CD4-positive, alpha-beta T cell treated with Interleukin-12 subunit alpha and Interleukin-12 subunit beta, for 1 hour (primary cell): ENCODE measurements at places on chromosomes 1 and 21.
A peak's percentile ranks its signal among the peaks of the same experiment; 100 is the strongest.

DNA sequence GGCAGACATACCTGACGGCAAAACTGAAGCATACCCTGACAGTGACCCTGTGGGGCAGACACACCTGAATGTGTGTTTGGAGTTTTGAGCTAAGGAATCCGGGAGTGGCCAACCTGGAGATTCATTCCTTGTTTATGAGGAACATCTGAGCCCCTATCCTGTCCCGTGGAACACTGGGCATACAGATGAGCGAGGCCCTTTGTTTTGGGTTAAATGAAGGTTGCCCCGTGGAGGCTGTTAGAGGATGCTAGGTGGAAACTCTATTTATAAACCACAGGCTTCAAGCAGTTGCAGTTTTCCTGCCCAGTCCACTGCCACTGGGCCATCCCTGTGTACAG lies 18.1 kb downstream of the GALNT2 start:
- no peak for DNase-seq

GRCh38 chr1:70093250-70093975 lies 112.0 kb downstream of the LRRC40 start:
- DNase-seq = no peak

- no peak for DNase-seq
These were observed 49.4 kb downstream of the H3-3A start for GRCh38 chr1:226111883-226112261.

- DNase-seq = no peak
These were observed 144.5 kb downstream of the TM2D1 start for GRCh38 chr1:61580417-61580816.

- no peak for DNase-seq
These were observed 134.0 kb upstream of the IRF2BP2 start for GRCh38 chr1:234743791-234744611.

- DNase-seq = no peak
These were observed 43.7 kb upstream of the IPO9 start for GRCh38 chr1:201785291-201785690.

- DNase-seq = peak; percentile 25
These were observed 104.8 kb upstream of the DPT start for GRCh38 chr1:168833801-168834224.

- no peak for DNase-seq
These were observed 42.1 kb downstream of the NCF2 start for GRCh38 chr1:183548116-183548515.

- DNase-seq = no peak
These were observed 13.0 kb upstream of the ALDH4A1 start for GRCh38 chr1:18915341-18915740.

DNA sequence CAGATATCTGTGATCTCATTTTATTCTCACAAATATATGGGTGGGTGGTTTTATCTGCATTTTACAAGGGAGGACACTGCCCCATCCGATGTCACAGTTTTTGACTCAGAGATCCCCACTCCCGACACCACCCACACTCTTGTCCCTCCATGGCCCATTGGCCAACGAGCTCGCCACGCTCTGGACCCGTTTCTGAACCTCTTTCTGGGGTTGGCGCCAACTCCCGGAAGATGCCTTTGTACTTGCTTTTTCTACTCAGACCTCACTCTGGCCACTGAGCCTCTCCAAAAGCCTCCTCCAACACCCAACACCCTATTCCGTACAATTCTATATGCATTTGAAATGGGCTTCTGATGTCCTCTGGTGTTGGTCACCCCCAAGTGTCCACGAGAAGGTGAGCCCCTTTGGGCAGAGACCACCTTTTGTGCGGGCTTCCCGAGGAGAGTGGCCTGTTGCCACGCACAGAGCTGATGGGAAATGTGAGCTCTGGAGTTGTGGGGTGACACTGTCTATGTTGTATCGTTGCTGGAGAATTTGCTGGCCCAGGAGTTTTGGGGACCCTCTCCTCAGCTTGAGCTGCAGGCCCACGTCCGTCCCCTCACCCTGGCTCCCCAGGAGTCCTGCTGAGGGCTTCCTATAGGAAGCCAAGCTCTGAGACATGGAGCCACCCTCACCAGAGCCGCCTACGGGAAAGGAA lies 366.9 kb upstream of the VAMP3 start:
- no peak for DNase-seq

DNA sequence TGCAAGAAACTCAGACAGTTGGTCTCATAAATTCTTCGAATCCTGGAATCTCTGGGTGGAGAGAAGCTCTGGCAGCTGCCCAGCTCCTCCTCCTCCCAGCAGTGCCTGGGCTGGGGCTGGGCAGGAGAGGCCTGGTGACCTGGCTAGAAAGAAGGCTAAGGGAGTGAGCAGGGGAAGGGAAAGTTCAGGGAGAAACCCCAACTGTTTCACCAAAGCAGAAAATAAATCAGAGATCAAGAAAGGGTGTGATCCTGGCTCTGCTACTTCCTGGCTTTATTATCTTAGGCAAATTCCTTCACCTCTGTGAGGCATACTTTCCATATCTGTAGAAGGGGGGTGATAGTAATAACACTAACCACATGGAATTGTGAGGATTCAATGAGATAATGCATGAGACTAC lies 8.8 kb upstream of the COL16A1 start:
- no peak for DNase-seq

DNA sequence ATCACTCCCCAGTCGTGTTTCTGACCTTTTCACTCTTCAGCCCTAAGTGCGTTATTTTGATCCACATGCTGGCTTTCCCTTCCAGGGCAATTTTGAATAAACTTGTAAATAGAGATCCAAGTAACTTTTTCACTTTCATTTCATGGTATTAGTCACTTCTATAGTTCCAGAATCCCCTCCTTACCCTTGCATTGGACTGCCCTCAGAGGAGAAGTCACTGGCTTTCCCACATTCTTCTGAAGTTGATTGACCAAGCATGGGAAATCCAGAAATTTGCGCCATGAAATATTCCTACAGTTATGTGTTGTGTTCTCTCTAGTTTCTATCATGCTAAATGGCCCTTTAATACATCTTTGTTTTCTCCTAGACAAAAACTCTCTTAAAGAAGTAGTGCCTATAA lies 177.3 kb upstream of the GORAB start:
- no peak for DNase-seq

GRCh38 chr1:109404838-109405237 lies 7.1 kb upstream of the SORT1 start:
- DNase-seq = peak; percentile 12

GRCh38 chr1:205091043-205091740 lies 6.9 kb upstream of the TMEM81 start:
- DNase-seq = no peak

DNA sequence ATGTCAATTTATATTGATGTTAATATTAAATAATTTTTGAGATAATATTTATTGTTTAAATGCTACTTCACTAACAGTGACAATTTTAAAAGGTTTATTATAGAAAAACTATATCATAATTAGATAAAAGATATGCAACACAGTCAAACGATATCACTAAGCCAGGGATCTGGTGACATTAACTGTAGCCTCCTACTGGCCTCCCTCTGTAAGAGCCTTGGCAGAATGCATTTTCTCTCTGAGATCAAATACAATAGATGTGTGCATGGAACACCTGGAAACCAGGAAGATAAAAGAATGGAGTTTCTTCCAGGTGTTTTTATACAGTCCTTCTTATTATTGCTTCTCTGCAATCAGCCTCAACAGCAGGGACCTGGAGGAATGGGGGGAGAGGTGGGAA lies 1762.1 kb downstream of the BRINP3 start:
- DNase-seq = no peak

- DNase-seq = no peak
These were observed 580.7 kb upstream of the ADGRL4 start for GRCh38 chr1:79587229-79587628.

- DNase-seq = no peak
These were observed 36.6 kb upstream of the LPAR3 start for GRCh38 chr1:84929581-84929980.

GRCh38 chr1:222105393-222105737 lies 363.5 kb upstream of the DUSP10 start:
- no peak for DNase-seq

DNA sequence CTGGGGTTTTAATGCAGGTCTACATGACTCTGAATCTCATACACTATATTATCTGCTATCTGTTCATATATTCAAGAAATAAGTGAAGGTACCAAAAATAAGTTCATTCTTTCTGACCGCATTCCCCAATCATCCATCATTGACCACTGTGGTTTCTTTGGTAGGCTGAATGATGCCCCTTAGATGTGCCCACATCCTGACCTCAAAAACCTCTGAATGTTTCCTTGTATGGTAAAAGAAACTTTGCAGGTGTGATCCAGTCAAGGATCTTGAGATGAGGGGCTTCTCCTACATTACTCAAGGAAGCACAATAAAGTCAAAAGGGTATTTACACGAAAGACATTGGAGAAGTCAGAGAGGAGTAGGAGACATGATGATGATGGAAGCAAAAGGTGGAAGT lies 60.6 kb upstream of the LRRC8B start:
- DNase-seq = peak; percentile 21

DNA sequence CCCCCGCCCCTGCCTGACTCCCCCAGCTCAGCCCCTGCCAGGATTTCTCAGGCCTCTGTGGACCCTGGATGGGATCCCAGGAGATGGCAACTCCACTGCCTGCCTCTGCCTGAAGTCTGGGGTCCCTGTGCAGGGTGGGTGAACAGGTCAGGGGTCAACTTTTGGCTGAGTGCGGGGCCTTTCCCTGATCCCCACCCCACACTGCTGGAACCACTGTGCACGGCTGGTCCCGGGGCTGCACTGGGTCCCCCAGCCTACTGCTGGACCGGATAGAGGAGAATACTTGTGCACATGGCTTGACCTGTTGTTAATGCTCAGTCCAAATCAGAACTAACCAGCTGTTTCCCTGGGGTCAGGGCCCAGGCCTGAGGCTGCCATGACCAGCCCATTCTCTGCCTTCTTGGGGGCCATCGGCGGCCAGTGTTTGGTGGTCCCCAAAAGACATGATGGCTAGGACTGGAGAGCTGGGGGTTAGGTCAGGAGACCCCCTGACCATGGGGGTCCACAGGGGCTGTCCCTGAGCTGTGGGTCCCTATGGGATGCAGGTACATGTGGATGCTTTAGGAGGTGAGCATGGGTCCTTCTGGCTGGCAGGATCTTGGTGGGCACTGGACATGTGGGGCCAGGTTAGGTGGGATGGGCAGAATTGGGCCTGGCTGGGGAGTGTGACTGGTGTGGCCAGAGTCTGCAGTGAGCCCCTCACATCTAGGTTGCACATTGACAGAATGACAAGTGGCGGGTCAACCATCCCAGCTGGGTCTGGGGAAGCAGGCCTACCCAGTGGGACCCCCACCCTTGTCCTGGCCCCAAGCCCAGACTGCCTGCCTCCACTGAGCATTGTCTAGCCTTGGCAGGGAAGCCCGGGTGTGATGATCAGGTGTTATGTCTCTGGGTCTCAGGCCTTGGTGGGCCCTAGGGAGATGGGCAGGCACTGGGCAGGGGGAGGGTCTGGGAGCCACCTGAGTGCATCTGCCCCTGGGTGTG lies 19.0 kb upstream of the ZNF678 start:
- DNase-seq = no peak

GRCh38 chr1:210758761-210759160 lies 375.2 kb downstream of the KCNH1 start:
- no peak for DNase-seq

- DNase-seq = peak; percentile 27
These were observed 17.6 kb downstream of the GPR137B start for GRCh38 chr1:236159704-236160539.

GRCh38 chr1:152533327-152533938 lies 19.2 kb downstream of the CRCT1 start:
- DNase-seq = peak; percentile 16

- no peak for DNase-seq
These were observed 614.0 kb upstream of the CHRM3 start for GRCh38 chr1:238772322-238772721.

DNA sequence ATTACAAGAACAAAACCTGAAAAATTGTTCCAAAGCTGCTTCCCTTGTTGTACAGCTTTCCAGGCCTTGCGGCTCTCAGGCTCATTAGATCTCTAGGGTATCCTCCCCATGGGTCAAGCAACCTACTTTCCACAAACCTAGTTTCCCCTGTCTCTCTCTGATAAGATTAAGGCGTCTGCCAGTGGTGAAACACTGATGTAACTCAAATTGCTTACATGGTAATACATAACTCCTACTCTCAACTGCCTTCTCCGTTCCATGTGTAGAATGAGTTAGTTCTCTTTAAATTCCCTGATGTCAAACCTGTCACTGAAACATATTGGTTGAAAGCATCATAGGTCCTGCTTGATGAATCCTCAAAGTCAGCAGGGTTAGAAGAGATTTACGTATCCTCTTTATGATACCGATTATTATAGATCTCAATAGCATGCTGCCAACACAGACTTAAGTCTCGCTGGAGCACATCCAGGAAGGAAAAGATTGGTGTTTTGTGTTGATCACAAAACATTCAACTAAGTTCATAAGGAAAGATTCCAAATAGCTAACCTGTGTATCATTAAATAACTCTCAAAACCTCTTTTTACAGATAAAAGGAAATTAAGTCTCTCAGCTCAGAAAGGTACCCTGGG lies 10.6 kb downstream of the PPP1R15B start:
- DNase-seq = no peak

DNA sequence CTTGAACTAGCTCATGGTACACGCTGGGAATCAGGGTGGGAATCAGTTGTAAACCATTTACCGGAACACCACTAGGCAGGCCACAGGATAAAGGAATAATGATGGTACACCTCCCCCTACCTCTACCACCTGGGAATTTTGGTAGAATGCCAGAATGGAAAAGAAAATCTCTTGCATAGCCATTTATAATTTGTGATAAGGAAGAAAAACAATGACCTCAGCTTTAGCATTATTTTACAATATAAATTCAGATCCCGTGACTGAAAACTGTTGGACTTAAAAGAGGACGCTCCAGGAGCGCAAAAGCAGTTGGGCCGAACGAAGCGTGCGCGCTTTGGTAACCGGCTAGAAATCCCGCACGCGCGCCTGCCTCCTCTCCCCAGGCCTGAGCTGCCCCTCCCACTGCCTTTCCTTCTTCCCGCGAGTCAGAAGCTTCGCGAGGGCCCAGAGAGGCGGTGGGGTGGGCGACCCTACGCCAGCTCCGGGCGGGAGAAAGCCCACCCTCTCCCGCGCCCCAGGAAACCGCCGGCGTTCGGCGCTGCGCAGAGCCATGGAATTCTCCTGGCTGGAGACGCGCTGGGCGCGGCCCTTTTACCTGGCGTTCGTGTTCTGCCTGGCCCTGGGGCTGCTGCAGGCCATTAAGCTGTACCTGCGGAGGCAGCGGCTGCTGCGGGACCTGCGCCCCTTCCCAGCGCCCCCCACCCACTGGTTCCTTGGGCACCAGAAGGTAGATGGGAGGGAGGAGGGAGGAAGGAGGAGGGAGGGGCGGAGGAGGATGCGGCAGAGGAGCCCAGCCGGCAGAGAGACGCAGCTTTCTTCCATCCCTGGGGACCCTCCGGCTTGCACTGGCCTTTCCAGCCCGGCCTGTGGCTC lies at the start of gene CYP4X1:
CYP4X1 (plus strand) TSS at position 402 of the 873 bp plus-strand sequence; CDS start at position 551, 149 bp downstream.
- DNase-seq = no peak

- DNase-seq = no peak
These were observed 78.3 kb upstream of the NFASC start for GRCh38 chr1:204792354-204792692.
